ENCODE measurements at places on chromosomes 7 and 10.

- DNase-seq: no peak
These were observed 77.5 kb upstream of the KCNMA1 start for GRCh38 chr10:77715088-77715487.

DNA sequence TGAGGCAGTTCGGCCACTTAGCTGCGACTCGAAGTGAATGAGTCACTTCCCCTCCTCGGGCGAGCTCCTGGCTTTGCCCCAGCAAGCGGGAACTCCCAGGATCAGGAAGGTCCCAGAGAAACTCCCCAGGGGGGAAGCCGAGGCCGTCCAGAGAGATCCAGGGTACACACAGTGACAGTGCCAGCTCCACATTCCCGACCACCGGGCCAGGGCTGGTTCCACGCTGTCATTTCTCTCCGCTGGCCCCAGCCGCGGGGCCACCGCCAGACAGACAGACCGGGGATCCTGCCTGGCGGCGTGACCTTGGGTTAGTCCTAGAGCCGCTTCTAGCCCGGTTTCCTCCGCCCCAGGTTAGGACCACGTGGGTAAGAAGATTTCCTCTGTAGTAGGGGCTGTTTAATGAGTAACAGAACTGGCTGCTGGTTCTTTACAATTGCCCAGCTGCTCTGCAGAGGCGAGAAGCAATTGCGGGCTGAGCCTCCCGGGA lies 463 bp upstream of the UPP1 start:
- DNase-seq: peak; percentile 94

DNA sequence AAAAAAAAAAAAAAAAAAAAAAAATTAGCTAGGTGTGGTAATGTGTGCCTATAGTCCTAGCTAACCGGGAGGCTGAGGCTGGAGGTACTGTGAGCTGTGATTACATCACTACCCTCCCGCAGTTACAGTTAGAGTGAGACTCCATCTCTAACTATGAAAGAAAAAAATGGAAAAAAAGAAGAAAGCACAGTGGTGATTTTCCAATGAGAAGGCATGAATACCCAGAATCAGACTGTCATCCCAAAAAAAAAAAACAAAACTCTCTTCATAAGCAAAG lies 269.9 kb upstream of the MKLN1 start:
- no peak for DNase-seq

GRCh38 chr7:37215290-37215923 lies 233.3 kb downstream of the ELMO1 start:
- DNase-seq: no peak

DNA sequence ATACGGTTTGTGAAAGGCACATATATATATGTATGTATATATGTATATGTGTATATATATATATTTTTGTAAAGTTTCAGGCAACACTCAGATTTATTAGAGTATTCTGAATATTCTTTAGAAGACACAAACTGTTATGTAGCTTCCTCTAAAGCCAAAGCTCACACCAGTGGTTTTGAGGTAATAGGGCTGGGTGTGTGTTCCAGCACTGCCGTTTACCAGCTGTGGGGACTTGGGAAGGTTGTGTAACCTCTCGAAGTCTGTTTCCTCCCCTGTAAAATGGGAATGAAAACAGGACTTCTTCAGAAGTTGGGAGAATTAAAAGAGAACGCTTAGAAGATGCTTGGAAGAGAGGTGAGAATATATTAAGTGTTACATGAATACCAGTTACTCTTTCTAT lies 94.8 kb downstream of the PRPF18 start:
- DNase-seq: no peak

- no peak for DNase-seq
These were observed 28.5 kb downstream of the NRBF2 start for GRCh38 chr10:63161592-63161991.

- DNase-seq: peak; percentile 24
These were observed 1.3 kb downstream of the PTN start for GRCh38 chr7:137342265-137342664.

- peak; percentile 18 for DNase-seq
These were observed 28.9 kb downstream of the MAT1A start for GRCh38 chr10:80260295-80261243.

- no peak for DNase-seq
These were observed 3.8 kb downstream of the ZNF655 start for GRCh38 chr7:99562114-99562784.

DNA sequence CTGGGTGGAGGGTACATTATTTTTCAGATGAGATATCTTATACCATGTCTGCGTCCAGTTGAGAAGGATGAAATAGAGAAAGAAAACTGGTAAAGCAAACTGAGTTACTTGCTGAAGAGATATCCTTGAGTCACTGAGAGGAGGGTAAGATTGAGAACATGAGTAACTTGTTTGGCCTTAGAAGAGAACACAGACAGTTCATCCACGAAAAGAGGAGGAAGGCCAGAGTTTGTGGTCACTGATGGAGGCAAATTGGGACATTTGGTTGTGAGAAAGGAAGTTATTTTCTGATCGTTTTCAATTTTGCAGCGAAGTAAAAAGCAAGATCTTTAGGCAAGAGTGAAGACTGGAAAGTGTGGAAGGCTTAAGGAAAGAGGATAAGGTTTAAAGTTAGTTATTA lies 15.6 kb downstream of the MBL2 start:
- no peak for DNase-seq

GRCh38 chr7:37944737-37945054 lies 24.3 kb downstream of the EPDR1 start:
- DNase-seq: no peak

GRCh38 chr7:1192171-1192676 lies 32.2 kb upstream of the ZFAND2A start:
- DNase-seq: peak; percentile 69

- no peak for DNase-seq
These were observed 162.1 kb downstream of the PLCE1 start for GRCh38 chr10:94155722-94156271.

DNA sequence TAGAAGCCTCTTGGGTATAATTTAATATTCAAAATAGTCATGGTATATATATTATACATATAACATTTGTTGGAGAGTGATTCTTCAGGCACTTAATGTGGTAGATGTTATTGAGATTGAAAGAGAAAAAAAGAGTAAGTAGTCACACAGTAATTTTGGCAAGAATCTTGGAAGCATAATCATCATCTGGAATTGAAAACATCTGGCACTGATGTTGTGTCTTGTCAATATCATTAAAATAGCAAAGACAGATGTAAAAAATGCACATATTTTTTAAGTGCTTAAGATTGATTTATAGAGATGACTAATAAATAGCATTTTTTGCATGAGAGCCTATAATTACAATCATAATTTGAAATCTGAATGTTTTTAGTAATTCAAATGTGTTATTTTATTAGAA lies 9.5 kb downstream of the SEMA3D start:
- DNase-seq: peak; percentile 59

- DNase-seq: no peak
These were observed 45.5 kb downstream of the AOC1 start for GRCh38 chr7:150897502-150898474.

- DNase-seq: no peak
These were observed 18.2 kb downstream of the BHLHA15 start for GRCh38 chr7:98229441-98229840.

DNA sequence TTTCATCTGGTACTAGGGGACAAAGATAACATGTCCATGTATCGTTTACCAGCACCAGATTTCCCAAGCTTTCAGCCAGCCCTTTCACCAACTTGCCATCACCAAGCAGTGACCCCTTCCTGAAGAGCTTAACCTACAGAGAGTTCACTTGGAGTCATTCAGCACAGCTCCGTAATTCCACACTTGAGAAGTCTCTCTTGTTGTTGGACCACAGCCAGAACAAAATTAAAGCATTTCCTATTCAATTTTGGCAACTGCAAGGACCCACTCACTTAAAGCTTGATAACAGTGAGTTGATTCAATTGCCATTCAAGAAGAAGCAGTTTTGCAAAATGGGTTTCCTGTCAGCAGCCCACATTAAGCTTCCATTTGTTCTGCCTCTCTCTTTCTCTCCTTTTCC lies 88.5 kb upstream of the LRRTM3 start:
- peak; percentile 48 for DNase-seq

GRCh38 chr10:28711776-28712175 lies 34.5 kb downstream of the BAMBI start:
- no peak for DNase-seq

GRCh38 chr7:47908720-47909119 lies 39.5 kb downstream of the PKD1L1 start:
- DNase-seq: no peak

DNA sequence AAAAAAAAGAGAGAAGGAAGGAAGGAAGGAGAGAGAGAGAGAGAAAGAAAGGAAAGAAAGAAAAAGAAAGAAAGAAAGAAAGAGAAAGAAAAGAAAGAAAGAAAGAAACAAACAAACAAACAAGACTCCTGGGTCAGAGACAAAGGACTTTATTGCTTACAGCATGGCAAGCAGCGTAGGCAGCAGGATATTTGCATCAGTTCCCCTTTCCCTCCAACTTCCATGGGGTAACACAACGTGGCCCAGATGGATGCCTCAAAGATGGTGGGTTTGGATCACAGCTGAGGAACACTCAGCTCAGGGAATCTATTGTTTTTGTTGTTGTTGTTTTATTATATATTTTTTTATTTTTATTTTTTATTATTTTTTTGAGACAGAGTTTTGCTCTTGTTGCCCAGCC lies 128.5 kb upstream of the VKORC1L1 start:
- no peak for DNase-seq

DNA sequence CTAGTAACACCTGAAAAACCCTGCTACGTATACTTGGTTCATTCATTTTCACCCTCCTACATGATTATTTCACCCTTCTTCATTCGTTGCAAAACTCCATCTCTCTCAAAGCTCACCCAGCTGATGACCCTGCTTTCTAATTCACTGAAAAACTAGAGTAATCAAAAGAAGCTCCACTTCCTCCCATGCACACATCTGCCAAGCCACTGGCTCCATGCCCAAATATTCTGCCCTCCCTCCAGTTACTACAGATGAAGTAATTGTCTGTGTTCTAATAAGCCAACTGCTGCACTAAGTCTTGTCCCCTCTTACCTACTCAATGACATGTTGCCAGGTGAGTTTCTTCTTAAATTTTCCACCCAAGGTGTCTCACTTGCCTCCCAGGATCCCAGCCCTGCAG lies 96.9 kb upstream of the CCDC71L start:
- peak; percentile 34 for DNase-seq

- DNase-seq: peak; percentile 64
These were observed at the start of gene AUTS2 for GRCh38 chr7:69598081-69598486. Gene AUTS2 (plus strand): TSS chr7:69598475. CDS start chr7:69599654, 1,179 bp downstream.

DNA sequence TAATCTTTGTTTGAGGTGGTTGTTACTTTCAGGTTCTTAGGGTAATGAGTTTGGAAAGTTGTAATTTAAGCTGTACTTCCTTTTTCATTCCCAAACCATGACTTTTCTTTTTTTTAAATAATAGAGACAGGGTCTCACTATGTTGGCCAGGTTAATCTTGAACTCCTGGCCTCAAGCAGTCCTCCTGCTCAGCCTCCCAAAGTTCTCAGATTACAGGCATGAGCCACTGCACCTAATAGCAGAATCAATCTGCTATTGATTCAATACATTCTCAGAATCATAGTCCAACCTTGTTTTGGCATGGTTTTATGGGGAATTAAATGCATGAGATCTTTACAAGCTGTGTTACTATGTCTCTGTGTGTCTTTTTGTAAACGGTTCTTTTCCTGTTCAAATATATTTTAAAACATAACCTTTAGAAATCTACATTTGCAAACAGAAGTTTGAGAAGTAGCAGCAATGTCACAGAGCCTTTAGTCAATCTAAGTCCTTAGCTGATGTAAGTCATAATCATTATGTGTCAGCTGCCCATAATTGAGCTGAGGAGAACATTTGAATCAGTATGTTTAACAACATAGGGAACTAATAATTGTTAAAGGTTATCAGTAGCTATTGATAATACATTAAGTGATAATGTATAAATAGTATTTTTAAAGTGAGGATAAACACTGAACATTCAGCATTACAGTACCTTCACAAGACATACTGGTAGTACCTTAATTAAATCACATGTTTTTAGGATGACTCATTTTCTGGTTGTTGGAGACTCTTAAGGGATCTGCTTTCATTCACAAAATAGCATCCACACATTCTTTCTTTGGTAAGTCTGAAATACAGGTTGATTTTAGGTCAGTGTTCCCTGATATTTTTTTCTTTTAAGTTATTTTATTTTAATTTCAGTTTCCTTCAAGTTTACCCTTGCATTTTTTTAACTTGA lies 8.8 kb downstream of the INPP5F start:
- peak; percentile 50 for DNase-seq

- DNase-seq: no peak
These were observed 295.2 kb downstream of the CAMK1D start for GRCh38 chr10:12644380-12645144.

DNA sequence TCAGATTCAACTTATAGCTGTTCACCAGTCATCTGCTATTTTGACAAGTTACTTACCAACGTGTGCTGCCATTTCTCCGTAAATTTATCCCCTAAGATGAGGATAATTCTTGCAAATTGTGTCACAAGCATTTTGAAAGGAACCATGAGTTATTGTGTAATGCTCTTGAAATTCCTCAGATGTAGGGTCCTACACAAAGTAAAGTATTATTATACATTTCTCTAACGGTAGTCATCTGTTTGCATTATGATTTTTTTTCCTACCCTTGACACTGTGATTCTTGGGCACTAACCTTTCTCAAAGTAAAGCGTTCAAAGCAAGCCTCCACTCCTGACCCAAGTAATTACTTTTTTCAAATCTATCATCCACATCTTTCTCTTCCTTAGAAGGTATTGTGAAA lies 8.1 kb downstream of the HERC4 start:
- no peak for DNase-seq

GRCh38 chr10:98029149-98030092 lies 1.0 kb downstream of the CRTAC1 start:
- DNase-seq: no peak

GRCh38 chr7:48617993-48618392 lies 306.4 kb upstream of the CDC14C start:
- DNase-seq: no peak

- peak; percentile 39 for DNase-seq
These were observed 46.7 kb upstream of the RBM33 start for GRCh38 chr7:155597753-155598140.

GRCh38 chr7:106740806-106741205 lies 79.8 kb upstream of the CCDC71L start:
- DNase-seq: no peak

DNA sequence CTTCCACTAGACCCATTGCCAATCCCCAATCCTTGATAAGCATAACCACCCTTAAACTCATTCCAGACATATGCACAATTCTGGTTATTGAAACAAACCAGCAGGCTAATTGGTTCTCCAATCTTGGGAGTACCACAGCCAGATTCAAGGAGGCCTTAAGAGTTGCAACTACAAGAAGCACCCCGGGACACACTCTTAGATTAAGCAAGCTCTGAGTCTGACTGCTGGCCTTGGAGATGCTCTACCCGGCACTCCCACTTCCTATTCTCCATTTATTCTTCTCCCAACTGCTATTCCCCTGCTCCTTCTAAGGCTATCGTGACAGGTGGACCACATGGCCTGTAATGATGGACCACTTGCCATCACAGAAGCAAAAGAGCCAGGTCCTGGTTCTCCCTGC lies 40.3 kb downstream of the CYTH3 start:
- no peak for DNase-seq

Measured in fibroblast of the aortic adventitia (primary cell).